ENCODE measurements at places on chromosomes 13 and 19.

DNA sequence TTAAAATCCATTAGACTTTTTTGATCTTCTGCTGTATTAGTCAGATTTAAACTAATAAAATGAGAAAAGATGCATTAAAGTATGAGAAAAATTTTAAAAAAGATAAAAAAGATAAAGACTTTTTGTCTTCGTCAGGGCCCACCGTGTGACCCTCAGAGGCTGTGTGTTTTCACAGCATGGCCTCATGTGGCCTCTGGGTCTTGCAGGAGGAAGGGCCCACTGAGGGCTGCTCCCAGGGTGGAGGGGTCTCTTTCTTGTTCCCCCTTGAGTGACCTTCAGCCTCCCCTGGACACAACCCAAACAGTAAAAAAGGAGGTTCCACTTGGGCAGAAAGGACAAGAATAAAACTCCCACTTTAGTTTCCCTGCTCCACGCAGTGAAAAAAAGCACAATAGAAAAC is 57.1 kb upstream of the RANBP3 start:
- DNase-seq: no peak

DNA sequence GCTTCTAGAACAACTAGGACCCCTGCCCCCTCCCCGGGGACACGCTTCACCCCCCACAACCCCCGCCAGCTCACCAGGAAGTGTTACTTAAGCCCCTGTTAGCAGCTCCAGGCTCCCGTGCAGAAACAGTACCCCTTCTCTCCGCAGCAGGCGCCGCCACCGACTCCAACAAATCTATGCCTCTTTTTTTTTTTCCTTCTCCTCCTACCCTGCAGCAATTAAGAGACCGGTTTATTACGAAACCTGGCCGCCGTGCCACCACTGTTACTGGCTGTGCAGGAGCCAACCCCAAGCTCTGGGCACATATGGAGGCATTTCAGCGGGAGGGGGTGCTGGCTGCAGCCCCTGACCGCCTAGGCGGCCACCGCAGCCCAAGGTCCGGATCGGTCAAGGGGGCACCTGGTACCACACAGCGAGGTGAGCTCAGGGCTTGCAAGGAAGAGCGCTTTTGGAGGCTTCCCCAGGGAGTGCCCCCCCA is 2.4 kb downstream of the GADD45B start:
- DNase-seq: peak; percentile 50

- DNase-seq: no peak
These were observed 249.0 kb downstream of the DLEU7 start for GRCh38 chr13:50594276-50595051.

DNA sequence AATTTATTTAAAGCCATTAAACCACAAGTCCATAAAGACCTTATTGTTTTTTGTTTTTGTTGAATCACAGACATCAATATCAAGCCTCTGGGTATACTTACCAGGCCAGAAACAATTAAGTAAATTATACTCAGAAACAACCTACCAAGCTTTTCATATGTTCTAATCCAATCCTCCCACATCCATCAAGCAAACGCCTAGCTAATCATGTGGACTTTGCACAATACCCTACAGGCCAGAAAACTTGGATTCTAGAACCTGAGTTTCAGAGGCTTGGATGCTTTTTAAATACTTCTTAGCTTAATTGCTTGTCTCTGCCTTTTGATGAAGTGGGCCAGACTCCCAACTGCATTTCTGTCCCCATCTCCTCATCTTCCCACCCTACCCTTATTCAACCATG is 39.9 kb downstream of the TGDS start:
- no peak for DNase-seq

- no peak for DNase-seq
These were observed 276.4 kb downstream of the KCNRG start for GRCh38 chr13:50291611-50292010.

DNA sequence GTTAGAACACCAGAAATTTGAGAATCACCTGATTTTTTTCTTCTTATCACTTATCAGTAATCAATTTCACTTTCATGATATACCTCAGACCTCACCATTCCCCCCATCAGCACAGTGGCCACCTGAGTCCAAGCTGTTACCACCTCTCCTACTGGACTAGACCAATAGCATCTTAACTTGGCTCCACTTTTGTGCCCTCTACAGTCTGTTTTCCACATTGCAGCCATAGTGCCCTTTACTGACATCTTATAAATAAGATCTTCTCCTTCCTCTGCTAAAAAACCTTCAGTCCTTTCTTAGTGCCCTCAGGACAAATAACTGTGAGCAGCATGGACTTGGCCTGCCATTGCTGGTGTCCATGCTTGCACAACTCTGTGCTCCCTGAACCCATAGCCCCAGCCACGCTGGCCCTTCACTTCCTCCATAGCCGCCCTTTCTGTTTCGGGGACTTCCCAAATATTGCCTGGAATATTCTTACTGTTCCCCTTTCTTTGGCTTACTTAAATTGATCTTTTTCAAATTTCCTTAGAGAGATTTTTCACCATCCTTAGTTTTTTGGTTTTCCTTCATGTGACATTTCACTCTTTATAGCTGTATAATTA is 380.8 kb downstream of the LMO7 start:
- DNase-seq: no peak

DNA sequence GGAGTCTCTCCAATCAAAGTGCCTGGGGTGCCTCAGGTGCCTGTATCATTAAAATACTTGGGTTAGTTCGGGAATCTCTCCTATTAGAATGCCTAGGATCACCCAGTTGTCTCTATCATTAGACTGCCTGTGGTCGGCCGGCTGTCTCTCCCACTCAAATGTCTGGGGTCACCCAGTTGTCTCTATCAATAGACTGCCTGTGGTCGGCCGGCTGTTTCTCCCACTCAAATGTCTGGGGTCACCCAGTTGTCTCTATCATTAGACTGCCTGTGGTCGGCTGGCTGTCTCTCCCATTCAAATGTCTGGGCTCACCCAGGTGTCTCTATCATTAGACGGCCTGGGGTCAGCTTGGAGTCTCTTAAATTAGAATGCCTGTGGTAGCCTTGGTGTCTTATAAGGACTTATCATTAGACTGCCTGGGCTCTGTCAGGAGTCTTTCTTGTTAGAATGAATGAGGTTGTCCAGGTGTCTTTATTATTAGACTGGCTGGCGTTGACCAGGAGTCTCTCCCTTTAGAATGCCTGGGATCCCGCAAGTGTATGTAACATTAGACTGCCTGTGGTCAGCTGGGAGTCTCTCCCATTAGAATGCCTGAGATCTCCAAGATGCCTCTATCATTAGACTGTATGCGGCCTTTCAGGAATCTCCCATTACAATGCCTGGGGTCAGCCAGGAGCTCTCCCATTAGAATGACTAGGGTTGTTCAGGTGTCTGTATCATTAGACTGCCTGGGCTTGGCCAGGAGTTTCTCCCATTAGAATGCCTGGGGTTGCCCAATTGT is 1555.5 kb downstream of the UQCRFS1 start:
- DNase-seq: no peak

DNA sequence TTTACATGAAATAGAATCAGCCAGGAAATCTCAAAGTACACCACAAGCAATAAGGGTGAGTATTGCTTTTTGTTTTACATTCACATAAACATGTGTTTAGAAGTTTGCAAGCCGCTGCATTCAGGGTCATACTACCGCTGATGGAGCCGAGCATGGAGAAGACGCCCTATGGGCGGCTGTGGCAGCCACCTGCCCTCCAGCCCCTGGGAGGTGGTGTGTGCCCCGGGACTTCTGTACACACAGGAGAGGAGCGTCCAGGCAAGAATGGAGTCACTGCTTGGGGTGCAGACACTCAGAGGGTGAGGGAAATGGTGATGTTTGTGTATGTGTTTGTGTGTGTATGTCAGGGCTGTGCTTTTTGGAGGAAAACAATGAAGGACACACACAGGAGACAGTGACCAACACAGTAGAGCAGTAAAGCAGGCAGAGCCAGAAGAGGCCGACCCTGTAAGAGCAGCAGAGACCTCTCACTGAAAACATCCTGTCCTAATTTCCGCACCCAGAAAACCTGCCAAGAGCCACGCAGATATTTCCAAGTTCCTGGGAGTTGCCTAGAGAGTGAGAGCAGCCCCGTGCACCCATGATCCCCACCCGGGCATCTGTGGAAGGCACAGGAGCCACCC is 108.1 kb upstream of the GJB6 start:
- no peak for DNase-seq

- DNase-seq: no peak
These were observed 208.9 kb downstream of the DCT start for GRCh38 chr13:94270556-94270955.

- peak; percentile 50 for DNase-seq
These were observed 43.3 kb downstream of the RFX2 start for GRCh38 chr19:6066661-6067646.

GRCh38 chr19:12938779-12939601 is 581 bp downstream of the CALR start:
- DNase-seq: peak; percentile 21

DNA sequence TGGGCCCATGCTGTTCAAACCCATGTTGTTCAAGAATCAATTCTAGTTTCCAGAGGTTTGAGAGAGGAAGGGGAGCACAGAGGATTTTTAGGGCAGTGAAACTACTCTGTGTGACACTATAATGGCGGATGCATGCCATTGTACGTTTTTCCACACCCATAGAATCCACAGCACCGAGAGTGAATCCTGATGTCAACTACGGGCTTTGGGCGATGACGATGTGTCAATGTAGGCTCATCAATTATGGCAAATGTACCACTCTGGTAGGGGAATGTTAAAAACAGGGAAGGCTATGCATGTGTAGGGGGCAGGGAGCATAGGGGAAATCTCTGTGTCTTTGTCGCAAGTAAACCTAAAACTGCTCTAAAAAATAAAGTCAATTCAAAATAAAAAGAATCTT is 70.7 kb upstream of the UBAC2 start:
- DNase-seq: no peak

DNA sequence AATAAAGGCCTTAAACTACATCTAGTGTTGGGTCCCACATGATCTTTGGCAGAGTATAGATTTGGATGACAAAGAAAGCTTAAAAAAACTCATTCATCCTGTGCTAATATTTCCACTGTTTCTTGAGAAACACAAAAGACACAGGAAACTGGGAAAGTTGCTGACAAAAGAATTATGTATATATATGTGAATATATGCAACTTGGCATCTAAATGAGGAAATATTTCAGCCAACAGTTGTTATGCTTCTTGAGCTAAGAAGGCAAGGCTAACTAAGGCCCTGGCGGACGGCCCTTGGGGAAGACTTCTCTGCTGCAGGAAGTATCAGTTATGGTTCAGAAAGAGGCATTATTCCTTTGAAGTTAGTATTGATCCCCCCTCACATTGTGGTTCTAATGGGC is 491.8 kb downstream of the DIAPH3 start:
- DNase-seq: no peak

- no peak for DNase-seq
These were observed 102.0 kb downstream of the PCDH9 start for GRCh38 chr13:67128136-67128535.

GRCh38 chr13:31722673-31723072 is 16.7 kb upstream of the RXFP2 start:
- no peak for DNase-seq

DNA sequence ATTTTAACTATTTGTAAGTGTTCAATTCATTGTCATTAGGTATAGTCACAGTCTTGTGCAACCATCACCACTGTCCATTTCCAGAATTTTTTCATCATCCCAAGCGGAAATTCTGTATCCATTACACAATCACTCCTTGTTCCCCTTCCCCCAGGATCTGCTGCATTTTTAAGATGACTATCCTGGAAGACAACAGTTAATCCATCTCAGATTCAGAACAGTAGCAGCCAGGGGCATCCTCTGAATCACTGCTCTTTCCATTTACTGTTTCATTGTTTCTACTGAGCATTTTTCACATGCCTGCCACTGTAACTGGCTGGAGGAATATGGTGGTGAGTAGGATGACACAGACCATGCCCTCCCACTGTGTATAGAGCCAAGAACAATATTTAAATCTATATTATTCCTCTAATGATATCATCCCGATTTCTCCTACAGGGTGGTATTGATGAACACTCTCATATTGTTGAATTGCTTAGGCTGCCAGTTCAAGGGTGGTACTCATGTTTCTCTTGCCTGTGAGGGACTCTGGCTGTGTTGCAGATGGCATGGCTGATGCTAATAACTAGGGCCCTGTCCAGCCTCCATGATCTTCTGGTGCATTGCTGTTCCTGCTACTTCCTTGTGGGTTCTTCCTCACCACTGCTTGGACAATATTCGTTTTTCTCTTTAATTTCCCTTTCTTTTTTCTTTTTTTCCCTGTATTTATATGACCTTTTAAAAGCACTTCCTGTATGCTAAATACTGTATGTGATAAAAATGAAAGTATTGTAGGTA is 59.0 kb downstream of the WDFY2 start:
- no peak for DNase-seq

DNA sequence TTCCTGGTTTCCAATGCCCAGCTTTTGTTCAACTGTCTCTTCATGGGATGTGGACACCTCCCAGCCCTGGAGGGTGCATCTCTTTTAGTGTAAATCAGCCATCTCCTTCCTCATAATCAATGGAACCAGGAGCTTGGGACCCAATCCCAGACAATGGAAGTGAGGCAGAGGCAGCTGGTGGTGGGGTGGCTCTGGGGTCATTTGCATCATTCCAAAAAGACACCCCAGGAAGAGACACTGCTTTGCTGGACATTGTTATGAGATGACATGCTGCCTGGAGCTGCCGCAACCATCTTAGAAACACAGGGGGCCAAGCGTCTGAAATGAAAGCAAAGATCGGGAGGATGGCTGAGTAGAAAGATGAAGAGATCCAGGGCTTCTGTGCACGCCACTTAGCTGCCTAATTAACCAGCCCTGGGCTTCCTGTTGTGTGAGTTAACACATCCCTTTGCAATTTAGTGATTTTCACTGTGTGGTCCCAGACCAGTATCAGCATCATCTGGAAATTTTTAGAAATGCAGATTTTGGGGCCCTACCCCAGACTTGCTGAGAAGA is 36.1 kb downstream of the IRS2 start:
- DNase-seq: no peak

- no peak for DNase-seq
These were observed 32.2 kb downstream of the DEDD2 start for GRCh38 chr19:42185277-42185676.

GRCh38 chr13:74346960-74347359 is 212.8 kb upstream of the KLF12 start:
- DNase-seq: no peak

GRCh38 chr13:41708713-41709112 is 251.4 kb downstream of the RGCC start:
- DNase-seq: no peak

GRCh38 chr19:47896773-47897172 is 10.7 kb upstream of the SULT2A1 start:
- DNase-seq: no peak
